Fibroblast of gingiva (primary cell): ENCODE measurements at places on chromosomes 6 and 20.

- DNase-seq = no peak
Measured at GRCh38 chr6:137867685-137868509, 838 bp downstream of the TNFAIP3 start.

DNA sequence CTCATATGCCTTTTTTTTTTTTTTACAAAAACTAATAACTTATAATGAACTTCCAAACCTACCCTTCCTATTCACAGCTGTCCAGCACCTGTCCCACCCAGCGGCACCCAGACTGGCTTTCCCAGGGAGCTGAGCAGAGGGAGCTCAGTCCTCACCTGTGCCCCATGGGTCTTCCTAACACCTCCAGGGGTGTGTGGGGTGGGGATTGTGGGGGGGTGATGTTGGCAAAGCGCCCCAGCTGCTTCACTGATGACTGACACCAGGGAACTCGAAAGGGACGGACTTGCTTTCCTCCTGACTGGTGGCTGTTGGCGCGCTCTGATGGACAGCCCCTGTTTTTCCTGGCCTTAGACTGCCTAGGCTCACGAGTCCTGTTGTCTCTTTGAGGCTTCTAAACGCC is 14.2 kb upstream of the SYNJ2 start:
- no peak for DNase-seq

DNA sequence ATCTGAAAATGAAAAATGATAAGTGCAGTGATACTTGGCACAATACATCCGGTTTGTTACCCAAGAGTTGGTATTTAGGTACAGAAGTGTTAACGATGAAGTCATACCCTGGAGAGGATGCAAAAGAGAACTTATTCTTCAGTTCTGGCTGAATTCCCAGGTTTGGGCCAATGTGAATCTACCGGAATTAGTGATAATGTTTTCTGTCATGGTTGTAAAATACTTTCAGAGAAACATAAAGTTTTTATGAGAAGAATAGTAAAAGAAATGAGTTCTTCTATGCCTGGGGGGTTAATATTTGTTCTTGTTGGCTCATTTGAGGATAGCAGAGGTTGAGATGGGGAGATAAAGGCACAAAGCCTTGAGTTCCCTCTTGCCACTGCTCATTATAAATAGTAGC is 509.9 kb upstream of the POU3F2 start:
- no peak for DNase-seq

DNA sequence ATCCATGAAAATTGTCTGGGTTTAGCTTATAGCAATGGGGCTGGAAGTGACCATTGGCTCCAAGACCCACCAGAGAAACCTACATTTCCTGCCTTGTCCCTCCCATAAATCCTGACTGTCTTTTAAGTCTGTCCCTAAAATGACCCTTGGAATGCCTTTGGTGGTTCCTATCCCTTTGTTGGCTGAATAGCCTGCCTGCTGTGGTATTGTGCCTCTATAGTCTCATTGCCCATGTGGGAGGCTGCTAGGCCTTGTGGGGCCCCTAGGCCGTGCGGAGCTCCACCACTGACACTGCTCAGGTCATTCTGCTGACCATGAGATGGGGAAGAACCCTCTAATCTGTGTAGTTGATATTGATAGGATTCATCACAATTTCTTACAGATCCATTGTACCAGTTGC is 43.3 kb downstream of the SCP2D1 start:
- DNase-seq = no peak

DNA sequence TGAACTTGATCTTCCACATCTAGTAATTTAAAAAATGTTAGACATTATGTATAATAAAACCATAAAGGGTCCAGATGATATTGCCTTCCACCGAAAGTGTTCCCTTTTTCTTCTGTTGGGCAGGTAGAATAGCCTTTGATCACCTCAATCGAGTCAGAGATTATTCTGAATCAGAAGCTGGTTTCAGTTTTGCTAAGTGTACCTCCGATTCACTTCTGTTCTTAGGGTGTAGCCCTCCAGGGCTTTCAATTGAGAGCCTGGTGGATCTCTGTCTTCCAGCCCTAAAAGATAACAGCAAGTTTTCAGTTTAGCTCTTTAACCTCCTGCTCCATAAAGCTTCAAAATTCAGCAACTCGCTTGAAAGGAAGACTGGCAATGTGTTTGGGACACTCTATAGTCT is 21.1 kb upstream of the AIG1 start:
- DNase-seq = no peak

- no peak for DNase-seq
Measured at GRCh38 chr20:22217712-22218352, 366.5 kb downstream of the FOXA2 start.

GRCh38 chr6:85580878-85581267 is 12.8 kb downstream of the SNX14 start:
- DNase-seq = no peak

DNA sequence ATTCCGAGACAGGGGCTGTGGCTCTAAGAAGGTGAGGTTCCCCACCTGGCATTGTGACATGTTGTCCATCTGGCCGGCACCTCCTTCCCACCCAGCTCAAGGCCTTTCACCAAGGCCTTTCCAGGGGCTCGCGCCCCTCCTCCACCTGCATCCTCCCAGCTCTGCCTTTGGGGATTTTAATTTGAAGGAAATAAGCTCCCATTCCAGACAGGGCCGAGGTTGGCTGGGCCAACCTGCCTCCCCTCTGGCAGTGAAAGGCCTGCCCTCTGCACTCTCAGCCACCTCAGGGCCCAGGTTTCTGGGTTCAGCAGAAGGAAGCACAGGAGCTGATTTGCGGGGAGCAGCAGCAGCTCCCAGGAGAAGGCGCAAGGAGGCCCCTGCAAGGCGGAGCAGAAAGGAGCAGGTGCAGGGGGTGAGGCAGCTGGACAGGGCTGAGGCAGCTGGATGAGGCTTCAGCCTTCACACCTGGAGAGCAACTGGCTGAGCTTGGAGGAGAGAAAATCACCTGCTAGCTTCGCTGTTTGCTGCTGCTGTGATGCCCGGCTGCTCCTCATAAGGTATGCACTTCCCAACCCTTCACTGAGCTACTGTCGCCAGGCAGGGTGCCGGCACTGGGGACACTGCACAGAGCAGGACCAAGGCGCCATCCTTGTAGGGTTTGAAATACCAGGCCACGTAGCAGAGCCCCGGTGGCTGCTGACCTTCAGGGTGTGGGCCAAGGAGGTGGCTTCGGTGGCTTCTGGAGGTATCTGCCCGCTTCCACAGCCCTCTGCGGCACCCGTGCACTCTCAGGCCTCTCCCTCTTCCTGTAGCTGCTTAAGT is 147.0 kb downstream of the SYNDIG1 start:
- DNase-seq = no peak

DNA sequence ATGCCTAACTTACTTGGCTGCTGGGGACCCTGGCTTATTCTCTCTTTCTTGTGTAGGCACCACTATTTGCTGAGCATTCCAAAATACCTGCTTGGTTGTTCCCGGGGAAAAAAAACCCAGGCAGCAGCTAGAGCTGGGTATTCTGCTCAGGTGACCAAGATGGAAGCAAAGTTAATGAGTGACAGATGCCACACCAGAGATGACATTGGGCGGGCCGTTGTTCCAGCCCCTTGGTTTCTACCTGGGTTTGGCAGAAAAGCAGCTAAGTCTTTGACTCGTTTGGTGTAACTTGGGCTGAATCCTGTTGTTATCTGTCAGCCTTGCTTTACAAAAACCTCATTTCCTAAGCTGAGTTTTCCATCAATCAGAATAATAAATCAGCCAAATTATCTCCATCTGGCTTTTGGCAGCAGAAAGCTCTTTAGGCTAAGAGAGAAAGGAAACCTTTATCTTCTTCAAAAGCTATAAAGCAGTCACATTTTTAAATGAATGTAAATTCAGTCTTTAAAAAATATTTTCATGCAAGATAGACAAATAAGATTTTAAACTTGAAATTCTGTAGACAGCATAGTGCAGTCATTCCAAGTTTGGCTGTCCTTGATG is 202.0 kb upstream of the GMDS start:
- no peak for DNase-seq

DNA sequence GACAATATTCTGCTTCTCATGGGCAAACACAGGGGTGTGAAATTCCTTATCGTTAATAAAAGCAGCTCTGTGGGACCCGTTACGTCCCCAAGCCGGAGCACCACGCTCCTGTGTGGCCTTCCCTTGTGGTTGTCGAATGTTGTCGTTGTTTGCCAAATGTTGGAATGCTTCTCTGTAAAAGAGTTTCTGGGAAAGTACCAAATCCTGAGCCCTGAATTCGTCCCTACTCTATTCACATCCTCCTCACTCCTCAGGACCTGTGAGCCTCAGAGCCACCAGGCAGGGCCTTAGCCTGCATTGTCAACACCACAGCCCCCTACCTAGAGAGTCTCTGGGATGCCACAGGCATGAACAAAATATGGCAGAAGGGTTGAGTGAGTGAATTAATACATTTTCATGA is 64.0 kb downstream of the THBS2 start:
- DNase-seq = no peak

DNA sequence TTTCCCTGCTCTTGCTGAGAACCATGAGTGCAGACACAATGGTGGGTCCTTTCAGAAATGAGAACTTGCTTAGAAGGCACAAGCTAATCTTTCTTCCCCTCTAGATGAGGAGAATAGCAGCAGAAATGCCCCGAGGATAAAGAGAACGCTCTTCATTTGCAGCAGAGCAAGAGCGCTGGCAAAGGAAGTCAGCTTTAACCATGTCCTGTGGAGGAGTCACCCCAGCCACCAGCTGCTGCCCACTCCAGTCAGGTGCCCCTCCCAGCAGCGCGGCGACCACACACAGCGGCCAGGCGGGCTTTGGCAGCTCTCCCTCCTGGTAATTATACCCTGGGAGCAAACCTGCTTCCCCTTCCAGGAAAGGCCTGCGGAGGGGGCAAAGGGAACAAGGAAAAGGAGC is 42.4 kb upstream of the EMILIN3 start:
- no peak for DNase-seq

DNA sequence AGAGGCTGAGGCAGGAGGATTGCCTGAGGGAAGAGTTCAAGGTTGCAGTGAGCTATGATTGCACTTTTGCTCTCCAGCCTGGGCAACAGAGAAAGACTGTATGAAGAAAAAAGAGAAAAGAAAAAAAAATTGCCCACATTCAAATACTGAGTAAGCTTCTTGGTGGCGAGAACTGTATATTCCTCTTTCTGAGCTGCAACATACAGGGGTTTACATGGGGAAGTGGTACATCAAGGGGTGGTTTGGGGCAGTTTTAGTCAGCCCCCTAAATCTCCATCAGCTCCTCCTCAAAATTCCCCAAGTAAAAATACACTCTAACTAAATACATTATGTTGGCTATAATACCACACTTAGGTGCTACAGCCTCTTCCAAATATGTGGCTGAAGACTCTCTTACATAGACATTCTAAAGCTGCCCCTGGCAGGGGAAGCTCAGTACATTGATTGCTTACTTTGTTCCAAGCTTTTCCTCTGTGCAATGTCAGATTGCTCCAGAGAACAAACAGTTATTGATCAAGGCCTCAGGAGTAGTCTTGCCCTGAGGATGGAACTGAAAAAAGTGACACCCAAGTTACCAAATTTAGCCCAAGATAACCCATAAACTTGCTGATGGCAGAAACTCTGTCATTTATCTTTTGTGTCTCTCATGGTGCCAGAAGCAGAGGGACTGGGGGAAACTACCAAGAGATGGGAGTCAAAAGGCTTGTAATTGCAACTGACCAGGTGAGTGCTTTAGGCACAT is 107.4 kb upstream of the RIPOR2 start:
- no peak for DNase-seq

DNA sequence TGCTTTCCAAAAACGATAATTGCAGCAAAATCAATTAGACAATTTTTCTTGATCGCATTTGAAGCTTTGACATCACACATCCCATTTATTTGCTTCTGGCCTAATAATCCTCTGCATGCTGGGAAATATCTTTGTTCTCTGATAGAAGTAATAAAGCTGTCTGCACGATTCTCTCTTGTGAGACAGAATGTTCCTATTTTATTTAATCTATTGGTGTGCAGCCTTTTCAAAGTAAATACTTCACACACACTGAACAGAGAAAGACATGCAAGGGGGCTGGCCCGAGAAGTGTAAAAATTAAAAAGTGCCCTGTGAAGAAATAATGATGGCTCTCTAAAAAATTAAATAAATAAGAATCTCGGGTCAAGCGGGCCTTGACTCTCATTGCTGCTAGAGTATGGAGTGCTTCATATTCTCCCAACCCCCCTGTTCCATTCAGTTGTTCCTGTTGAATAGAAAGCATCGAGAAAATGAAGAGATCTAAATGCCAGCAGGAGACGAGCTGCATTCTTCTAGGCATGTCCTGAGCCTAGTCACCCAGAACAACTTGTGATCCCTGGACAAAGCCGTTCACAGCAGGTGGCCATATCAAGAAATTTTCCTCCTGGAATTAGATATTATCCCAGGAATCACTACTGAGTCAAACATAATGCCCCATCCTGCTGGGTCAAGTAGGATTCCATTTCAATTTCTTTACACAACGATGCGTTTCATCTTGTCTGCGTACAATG is 625.9 kb upstream of the EPHA7 start:
- DNase-seq = no peak

DNA sequence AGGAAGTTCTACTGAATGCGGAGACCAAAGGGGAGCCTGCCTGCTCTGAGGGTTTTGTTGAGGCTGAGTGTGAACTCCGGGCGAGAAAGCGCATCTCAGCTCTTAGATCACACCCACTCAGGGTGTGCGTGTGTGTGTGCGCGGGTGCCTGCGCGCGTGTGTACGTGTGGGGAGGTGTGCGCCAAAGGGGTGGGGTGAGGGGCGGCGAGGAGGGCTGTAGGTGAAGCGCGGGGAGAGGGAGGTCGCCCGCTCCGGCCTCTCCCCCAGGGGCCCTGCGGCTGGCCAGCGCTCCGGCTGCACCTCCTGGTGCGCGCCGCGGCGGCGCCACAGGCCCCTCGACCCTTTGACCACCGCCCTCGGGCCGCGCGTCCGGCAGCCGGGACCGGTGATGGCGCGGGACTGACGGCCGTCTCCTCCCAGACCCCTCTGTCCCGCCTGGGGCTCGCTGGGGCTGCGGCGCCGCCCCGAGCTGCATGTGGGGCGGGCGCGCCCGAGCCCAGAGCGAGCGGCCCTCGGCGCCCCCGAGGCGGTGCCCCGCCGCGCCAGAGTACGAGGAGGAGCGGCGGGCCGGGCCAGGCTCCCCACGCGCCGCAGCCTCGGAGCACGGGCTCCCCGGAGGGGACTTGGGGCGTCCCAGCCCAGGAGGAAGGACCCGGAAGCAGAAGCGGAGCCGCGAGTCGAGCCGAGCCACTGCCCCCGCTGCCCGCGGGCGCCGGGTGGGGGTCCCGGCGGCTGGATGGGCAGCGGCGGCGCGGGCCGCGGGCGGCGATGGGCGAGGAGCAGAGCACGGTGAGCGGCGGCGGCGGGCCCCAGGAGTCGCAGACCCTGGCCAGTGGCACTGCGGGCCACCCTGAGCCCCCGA is at the start of gene RNF217:
Gene RNF217 (plus strand): TSS at position 661 of the 862 bp plus-strand sequence. CDS start 108 bp downstream, at position 769.
- peak; percentile 68 for DNase-seq

- no peak for DNase-seq
Measured at GRCh38 chr20:50728981-50729874, 2.2 kb upstream of the PARD6B start.

DNA sequence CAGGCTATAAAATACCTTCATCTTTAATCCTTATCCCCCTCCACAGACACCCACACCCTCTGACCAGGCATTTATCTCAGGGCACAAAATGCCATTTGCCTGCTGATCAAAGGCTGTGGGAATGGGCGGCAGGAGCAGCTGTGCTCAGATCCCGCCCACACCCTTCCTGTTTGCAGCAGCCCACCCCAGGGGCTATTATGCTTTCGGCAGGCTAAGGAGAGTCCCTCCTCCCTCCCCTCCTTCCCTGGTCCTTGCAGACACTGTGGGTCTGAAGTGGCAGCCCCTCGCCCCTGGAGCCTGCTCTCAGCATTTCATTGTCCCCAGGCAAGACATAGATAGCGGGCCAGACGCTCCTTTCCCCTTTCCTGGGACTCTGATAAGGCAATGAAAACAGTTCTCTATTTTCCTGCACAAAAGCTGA is 220.8 kb upstream of the HEY2 start:
- no peak for DNase-seq

- DNase-seq = no peak
Measured at GRCh38 chr6:107616775-107617174, 126.9 kb downstream of the SOBP start.
